ENCODE measurements at places on chromosomes 3 and 15.

GRCh38 chr3:11212784-11213183 lies 58.5 kb downstream of the HRH1 start:
- no peak for DNase-seq

DNA sequence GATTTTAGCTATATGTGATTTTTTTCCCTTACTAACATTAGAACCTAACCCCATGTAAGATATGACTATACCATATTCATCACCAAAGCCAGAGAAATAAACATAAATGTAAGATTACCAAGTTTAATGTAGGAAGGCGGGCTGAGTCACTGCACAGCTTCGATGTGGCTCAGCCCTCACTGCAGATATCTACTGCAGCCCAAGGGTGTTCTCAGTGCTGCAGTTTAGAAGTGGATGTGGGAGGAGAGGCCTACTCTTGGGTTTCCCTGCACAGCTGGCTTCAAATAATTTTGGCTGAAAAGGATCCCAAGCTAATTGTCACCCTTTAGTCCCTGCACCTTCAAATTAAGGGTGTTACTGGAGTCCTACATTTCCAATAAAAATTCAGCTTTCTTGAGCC lies 9.3 kb downstream of the ARPP19 start:
- no peak for DNase-seq

DNA sequence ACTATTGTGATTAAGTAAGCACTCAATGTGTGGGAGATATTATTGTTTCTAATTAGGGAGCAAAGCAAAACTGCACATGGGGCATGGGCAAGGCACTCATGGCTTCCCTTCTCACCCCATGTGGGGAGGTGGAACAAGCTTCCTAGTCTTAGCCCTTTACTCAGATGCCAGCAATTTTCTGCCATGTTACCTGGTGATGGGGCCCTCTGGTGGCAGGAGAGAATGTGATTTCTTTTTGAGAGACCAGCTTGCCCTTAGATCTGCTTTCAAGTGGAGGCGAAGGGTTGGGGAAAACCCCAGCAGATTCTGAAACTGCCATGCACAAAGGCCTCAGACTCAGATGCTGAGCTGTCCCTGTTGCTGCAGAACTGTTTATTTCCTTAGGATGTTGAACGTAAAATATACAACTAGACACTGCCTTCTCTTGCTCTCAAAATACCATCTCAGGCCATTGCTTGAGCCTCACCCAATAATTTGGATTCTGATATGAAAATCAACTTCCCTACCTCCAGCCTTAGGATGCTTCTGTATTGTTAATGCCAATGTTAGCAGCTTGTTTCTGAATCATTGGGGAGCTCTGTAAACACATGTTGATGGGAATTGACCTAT lies 130.2 kb upstream of the TPRG1 start:
- no peak for DNase-seq

- no peak for DNase-seq
These were observed 62.7 kb upstream of the RNU6-1 start for GRCh38 chr15:67902579-67903009.

DNA sequence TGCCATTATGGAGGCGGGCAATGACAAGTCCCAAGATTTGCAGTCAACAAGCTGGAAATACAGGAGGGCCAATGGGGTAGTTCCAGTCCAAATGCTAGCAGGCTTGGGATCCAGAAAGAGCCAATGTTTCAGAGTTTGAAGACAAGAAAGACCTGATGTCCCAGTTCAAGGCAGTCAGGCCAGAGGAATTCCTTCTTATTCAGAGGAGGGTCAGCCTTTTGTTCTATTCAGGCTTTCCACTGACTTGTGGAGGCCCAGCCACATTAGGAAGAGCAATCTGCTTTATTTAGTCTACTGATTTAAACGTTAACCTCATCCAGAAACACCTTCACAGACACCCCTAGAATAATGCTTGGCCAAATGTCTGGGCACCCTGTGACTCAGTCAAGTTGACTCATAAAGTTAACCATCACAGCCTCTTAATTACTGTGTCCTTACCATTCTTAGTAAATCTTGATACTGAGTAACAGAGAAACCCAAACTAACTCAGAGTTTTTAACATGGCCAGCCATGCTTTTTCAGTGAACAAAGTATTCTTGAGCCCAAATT lies 50.9 kb upstream of the NPHP3 start:
- DNase-seq = no peak
